NCI-H226 (cell line): ENCODE measurements at places on chromosomes 1 and 21.

GRCh38 chr21:34166468-34166867 is 93.1 kb downstream of the MRPS6 start:
- peak; percentile 19 for DNase-seq

DNA sequence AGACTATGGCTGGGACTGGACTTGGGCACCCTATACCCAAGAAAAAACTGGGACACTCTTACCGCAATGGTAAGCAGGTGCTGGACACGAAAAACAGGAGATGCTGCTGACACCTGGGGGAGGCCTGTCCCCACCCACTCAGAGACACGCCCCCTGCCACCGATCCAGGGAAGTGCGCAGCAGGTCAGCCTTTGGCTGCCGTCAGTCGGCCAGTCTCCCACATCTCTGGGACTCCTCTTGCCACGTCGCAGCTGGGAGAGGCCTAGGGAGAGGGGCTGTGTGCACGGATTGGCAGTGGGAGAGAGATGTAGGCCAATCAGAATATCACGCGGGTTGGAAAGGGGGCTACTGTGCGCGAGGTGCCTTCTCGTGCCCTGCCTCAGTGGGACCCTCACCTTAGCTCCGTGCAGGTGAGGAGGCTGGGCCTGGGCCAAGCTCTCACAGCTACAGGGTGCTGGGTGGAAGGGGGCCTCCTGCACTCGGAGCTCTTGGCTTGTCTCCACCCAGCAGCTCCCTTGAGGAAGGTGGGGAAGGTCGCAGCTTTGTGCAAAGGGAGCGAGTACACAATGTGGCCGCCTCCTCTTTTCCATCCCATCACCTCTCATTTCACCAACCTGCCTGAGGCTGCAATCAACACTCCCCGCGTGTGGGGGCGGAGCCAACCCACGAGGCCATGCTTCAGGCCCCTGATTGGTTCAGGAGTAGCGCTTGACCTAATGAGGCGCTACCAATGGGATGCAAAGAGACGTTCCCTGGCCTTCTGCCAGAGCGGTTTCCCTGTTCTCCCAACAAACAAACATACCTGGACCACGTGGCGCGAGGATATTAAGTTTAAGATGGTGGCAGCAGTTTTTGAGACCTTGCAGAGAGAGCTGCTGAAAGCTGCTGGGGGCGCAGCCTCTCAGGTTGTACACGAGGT is 25.7 kb upstream of the LDLRAP1 start:
- DNase-seq = no peak

- no peak for DNase-seq
These were observed 143.4 kb downstream of the GALNT2 start for GRCh38 chr1:230210326-230210980.

DNA sequence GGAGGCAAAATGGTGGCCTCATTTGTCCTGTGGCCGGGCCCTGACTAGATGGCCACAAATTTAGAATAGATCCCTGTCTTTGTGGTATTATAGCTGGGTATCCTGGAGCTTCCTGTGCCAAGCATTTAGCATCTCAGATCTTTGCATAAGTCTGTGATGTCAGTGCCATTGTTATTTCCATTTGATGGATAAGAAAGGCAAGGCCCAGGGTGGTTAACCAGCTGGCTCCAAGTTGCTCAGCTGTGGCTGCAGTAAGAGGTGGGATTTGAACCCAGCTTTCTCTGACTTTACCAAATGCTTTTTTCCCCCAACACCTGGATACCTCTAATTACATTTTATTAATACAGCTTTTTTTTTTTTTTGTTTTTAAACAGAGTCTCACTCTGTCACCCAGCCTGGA is 11.7 kb upstream of the TNFRSF8 start:
- no peak for DNase-seq

GRCh38 chr21:37636152-37636860 is 269.7 kb downstream of the DYRK1A start:
- peak; percentile 49 for DNase-seq

DNA sequence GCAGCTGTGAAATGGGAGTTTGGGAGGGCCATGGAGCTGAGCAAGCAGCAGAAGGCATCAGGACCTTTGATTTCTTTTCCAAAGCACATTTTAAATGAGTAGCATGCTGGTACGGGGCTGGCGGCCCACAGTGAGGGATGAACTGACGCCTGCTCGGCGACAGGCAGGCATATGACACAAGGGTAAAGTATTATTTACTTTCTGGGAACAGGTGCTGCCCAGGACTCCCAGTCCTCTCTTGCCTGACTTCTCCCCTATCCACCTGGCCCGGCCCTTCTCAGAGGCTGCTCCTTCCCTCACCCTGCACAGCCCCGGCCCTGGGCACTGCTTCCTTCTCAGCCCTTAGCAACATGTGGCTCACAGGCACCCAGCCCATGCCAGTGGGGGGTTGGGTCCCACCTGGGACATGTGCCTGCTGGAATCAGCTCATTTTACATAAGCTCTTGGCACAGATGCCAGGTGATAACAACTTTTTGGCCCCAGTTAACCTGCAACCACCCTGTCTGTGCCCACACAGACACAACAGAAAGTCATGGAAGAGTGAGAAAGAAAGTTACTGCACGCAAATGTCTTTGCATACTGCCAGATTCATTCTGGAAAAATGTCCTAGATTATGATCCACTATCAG is 112.3 kb upstream of the GADD45A start:
- no peak for DNase-seq

DNA sequence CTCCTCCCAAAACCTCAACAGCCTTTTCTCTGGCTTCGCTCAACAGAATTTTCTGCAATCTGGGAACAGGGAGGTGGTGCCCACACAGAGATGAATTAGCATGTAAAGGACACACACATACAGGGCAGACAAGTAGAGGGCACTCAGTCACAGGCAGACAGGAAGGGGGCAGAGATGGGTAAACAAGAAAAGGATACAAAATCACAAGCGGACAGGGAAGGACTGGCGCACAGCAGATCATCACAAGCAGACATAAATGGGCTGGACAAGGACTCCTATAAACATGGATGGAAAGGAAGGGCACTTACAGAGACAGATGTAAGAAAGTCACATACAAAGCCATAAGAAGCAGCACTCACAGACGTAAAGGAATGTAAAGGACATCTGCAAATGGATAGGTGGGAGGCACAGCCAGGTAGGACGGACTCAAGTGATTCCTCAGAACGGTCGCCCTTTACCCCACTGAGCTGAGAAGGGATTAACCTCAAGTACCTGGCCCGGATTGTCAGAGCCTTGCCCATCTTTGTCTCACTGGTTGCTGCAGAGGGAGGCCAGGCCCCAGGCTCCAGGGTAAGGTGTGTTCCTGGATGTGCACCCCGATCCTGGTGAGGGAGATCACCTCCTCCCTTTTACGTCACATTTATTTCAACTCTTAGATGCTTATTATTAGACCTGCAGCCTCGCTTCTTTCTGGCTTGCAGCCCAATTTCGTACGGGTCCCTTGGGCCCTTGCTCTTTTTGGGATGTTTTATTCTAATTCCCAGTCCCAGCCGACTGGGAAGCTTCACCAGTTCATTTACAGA is 836 bp upstream of the PRCC start:
- DNase-seq = no peak

- no peak for DNase-seq
These were observed 22.6 kb downstream of the STX12 start for GRCh38 chr1:27795601-27796000.

DNA sequence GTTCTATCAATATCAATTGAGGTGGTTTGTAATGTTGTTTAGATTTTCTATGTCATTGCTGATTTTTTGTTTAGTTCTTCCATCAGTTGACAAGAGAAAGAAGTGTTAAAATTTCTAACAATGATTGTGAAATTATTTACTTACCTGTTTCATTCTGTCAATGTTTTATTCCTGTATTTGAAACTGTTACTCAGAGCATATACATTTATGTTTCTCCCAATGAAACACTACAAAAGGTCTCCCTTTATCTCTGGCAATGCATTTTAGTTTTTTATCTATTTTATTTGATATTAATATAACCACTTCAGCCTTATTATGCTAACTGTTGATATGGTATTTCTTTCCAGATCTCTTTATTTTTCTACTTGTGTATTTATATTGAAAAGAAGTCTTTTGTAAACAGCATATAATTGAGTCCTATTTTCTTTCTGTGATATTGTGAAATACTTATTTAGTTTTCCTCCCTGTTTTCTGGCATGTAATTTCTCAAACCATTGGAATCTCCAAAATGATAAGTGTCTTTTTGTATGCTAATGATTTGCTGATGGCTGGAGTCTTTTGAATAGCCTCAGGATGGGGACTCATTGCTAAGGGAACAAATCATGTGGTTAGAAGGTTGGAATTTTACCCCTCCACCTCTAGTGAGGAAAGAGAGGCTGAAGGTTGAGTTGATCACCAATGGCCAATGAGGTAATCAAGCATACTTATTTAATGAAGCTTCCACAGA is 122.0 kb downstream of the ADSS2 start:
- DNase-seq = peak; percentile 55

DNA sequence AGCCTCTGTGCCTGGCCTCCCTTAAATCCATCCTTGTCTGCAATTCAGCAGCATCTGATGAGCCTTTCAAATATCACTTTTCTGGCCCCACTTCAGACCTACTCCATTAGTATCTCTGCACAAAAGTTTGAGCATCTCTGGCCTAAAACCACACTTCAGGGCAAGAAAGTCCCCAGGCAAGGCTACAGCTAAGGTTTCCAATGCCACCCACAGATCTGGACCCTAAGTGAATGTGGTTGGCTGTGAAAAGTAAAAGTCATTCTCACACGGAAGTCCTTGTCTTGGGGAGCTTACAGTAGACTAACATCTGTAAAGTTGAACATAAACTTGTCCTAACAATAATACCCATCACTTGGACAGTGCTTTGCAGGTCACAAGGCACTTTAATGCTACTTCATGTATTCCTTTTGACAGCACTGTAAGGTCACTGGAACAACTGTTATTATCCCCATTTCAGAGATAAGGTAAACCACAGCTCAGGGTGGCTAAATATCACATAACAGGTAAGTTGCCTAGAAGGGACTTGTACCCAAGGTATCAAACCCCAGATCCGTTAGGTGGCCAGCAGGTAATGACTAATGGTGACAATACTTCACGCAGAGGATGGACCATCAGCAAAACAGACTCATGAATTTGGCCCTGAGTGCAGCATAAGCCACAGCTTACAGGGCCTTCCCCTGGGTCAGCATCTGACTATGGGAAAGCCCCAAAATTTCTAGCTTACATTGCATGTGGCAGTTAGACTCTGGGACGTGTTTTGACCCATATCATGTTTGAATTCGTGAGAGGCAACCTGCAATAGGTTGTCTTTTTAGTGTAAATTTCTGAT is 356.0 kb downstream of the HHAT start:
- no peak for DNase-seq

- DNase-seq = no peak
These were observed 49.6 kb downstream of the TSEN15 start for GRCh38 chr1:184101141-184101540.

- no peak for DNase-seq
These were observed 21.5 kb downstream of the AK2 start for GRCh38 chr1:33015216-33015615.

DNA sequence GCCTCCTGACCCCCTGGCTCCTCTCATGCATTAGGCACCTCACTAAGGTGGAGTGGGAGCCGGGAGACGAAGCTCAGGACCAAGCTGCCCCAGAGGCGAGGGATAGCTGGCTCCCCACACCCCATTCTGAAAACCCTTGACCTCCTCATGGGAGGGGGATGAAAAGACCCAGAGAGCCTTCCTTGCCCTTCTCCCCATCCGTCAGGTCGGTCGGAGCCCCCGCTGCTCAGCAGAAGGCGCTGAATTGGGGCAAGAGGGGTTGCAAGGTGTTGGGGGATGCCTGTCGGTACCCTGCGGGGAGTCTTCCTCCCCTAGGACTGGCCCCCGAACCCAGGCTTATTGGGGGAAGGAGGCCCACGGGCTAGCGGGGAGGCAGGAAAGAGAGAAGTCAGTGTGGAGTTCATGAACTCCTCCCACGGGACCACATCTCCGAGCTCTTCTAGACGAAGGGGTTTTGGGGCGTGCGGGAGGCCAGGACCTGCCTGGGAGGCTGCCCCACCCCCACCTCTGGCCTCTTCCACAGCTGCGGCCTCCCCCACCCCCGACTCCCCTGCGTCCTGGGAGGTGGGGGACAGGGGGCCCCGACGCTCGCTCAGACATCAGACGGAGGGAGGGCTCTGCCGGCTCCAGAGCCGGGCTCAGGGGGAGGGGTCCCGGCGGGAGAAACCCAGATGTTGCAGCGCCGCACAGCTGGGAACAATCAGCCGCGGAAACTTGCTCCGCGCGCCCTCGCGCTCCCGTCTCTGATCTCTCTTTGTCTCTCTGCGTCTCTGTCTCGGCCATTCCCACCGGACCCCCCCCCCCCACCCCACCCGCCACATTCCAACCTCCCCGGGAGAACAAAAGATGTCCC is 719 bp downstream of the MFAP2 start:
- no peak for DNase-seq

DNA sequence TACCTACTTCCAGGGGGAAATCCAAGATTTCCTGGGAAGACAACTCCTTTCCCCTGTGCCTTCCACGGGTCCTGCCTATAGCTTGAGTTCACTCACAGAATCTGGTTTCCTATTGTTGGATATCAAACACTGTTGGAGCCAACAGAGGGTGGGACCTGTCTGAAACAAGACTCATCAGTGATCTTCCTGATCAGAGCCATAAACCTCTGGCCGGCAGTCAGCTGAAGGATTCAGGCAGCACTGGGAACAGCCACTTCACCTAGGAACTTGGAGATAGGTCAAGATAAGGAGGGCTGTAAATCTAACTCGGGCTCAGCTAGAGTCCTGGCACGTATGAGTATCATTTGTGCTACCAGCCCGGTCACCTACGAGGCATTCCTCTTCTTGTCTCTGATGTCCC is 23.3 kb downstream of the SH3BP5L start:
- DNase-seq = no peak

- peak; percentile 26 for DNase-seq
These were observed 8.6 kb downstream of the HJV start for GRCh38 chr1:146012703-146013558.

GRCh38 chr1:222099746-222100145 is 357.9 kb upstream of the DUSP10 start:
- no peak for DNase-seq

- DNase-seq = no peak
These were observed 23.2 kb downstream of the MCOLN2 start for GRCh38 chr1:84973498-84974334.

DNA sequence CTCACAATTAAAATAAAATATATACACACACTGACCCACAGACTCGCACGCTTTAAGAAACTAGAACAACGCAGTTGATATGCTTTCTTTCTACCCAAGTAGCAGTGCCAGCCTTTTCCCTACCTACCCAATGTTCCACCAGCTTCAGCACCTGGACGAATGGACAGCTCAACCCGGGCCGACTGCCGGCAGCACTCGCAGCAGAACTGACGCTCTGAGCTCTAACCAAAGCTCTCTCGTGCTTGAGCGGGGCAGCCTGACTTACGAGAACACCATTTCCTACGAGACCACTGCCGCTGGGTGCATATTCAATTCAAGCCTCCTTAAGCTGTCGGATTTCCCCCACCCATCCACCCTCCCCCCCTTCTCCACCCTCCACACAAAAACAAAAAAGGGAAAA is 127.4 kb upstream of the DPYD start:
- DNase-seq = peak; percentile 72

- DNase-seq = no peak
These were observed 122.3 kb downstream of the MACF1 start for GRCh38 chr1:39326836-39327235.

GRCh38 chr1:221904319-221904718 is 162.4 kb upstream of the DUSP10 start:
- DNase-seq = no peak

GRCh38 chr1:61120246-61120840 is 38.0 kb downstream of the NFIA start:
- no peak for DNase-seq
